ENCODE measurements at places on chromosomes 5 and 9.

GRCh38 chr5:34047774-34048572, 5.0 kb upstream of the C1QTNF3 start:
- no peak for DNase-seq

DNA sequence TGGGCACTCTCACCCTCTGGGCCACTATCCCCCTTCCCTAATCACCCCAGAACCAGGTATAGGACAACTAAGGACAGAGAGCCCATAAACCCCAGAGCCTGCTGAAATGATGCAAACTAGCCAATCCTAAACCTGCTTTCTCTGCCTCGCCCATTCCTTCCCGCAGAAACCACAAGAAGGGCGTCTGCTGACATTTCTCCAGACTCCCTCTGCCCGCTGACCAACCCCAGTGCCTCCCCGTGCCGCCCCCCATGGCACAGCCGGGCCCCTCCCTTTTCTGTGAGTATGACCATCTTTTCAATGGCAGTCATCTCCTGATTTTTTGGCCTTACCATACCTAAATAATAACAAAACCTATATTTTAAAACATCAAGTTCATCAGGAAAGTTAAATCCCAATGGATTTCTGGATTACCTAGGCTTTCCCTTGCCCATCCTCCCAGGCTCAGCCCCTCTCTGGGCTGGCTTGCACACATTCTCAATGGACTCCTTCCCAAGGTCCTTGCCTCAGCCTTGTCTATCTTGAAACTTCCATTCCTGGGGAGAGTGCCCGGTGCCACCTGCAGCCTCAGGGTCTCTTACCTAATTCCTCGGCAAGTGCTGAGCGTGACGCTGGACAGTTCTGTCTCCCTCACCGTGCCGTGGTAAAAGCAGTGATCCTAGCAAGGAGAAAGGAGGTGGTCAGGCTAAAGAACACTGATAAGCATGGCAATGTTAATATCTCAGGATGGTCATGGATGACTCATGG, 45.2 kb downstream of the ADAM19 start:
- no peak for DNase-seq

GRCh38 chr5:181059297-181060230, 19.5 kb downstream of the BTNL9 start:
- DNase-seq, result no peak

DNA sequence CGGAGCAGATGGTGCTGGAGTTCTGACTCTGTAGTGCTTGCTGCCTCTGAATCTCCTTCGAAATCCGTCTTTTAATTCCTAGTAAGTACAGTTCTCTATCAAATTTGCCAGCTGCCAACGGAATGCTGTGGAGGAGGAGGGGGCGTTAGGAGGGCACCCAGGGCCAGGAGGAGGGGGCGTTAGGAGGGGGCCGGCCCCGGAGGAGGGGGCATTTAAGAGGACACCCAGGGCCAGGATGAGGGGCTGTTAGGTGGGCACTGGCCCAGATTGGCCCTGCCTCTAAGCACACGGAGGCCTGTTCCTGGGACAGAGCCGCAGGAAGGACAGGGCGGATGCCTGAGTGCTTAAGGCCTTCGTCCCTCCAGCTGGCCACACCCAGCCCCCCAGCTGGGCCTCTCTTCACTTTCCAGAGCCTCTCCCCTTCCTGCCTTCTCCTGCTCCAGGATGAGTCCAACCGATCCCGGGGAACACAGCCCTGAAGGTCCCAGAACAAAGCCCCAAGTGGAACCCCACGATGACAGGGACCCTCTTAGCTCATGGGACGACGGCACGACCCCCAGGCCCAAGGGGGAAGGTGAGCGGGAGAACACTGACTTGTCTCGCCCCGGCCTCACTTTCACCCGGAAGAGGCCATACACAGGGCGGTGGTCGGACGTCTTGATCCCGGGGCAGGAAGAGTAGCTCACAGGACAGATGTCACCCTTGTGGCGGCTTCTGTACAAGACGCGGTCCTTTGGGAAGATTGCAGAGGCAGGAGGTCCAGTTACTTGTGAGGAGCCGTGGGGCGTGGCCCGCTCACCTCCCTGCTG, 9.8 kb downstream of the INPP5E start:
- no peak for DNase-seq

- peak; percentile 33 for DNase-seq
Observed at GRCh38 chr9:76459694-76460635, 983 bp downstream of the GCNT1 start.
